ENCODE measurements at places on chromosomes 7 and 10. TPM values are rescaled to one million over a fixed set of nuclear protein-coding genes. Genes with fewer than 3 reads are reported as not detected.

Gene DOCK4
- 10.8 TPM for total RNA-seq

DNA sequence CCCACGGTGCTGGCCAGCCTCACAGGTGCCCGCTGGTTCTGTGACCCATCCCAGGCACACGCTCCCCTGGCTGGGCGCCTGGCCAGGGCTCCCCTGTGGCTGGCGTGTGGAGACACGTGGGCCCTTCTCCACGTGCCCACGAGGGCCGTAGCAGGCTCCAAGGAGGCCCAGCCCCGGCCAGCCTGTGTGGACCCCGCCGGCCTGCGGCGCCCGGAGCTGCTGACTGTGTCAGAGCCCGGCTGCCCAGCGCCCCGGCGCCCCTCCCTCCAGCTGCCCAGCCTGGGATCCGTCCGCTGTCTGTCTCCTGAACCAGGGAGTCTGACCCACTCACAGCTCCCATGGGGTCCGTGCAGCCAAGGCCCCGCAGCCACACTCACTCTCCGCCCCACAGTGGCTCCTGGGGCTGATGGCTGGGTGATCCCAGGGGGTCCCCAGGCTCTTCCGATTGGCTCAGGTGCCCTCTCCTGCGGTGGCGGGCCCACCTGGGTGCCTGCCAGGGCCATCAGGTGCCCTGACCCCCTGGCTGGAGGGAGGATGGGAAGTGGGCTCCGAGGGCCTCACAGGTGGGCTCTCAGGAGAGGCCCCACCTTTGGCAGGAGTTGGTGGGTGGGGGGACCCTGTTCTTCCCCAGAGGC lies 9.6 kb downstream of the TMEM184A start:
- no peak for DNase-seq

DNA sequence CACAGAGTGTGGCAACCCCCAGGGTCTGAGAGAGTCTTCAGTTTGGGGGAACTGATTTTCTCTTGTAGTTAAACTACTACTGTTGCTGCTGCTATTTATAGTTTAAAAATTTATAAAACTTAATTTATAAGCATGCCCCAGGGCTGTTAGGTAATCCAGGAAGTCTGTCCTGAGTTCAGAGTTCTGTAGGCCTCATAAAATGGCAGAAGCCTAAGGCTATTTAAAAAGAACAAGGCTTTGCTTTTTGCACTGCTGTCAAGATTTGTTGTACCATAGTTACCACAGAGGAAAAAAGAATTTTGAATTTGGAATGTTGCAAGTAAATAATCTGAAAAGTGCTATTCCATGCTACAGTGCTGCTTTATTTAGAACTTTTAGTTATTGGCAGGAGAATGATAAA lies 66.1 kb downstream of the AGK start:
- peak; percentile 49 for DNase-seq

Gene OR6V1
- not detected for total RNA-seq
